Activated gamma-delta T cell (primary cell): ENCODE measurements at places on chromosomes 5 and 9.

- no peak for DNase-seq
Observed at GRCh38 chr9:35453786-35454185, 36.1 kb upstream of the RUSC2 start.

- no peak for DNase-seq
Observed at GRCh38 chr9:31321256-31321655, 1063.2 kb upstream of the ACO1 start.

- DNase-seq: no peak
Observed at GRCh38 chr9:130781569-130781968, 53.5 kb upstream of the ABL1 start.

DNA sequence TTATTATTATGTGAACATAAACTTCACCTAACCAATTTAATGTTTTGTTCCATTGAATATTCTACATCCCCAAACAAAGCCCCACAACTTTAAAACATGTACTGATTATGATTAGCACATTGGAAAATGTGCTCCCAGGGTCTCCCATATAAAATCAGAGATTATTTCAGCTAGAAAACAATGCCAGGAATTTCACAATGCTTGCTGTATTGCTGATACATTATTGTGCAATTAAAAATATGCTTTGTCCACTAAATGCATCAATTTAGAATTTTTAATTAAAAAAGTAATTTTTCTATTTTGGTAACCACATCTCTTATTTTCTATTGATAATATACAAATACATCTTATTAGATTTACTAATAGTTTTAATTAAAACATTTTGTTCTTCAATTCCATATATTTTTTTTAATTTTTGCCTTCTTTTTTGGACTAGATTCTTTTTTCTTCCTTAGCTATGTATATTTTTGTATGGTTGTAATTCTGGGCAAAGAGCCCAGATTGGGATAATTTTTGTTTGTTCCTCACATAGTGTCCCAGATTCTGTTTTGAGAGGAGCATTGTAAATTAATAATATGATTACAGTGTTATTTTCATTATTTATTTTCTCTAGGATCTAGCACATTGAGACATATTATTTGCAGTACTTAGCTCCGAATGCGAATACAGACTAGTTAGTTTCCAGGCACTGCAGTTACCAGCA is 241.5 kb upstream of the CDH18 start:
- no peak for DNase-seq

- no peak for DNase-seq
Observed at GRCh38 chr9:86396412-86396811, 42.2 kb upstream of the TUT7 start.

DNA sequence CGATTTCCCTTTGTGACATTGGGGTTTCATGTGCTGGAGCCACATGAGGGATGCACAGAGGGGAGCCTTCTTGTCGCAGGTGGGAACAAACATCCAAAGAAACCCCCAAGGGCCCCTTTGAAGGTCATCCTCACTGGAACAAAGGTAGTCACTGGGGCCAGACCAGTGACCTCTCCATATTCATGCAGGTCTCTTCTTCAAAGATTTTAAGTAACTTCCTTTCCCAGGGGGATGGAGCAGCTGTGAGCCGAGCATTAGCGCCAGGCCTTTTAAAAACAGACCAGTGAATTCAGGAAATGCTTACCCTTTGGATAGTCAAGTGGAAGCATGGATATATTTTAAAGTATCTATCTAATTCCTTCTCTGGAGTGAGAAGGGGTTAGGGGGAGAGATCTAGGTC is 33.0 kb downstream of the DAPK1 start:
- no peak for DNase-seq

DNA sequence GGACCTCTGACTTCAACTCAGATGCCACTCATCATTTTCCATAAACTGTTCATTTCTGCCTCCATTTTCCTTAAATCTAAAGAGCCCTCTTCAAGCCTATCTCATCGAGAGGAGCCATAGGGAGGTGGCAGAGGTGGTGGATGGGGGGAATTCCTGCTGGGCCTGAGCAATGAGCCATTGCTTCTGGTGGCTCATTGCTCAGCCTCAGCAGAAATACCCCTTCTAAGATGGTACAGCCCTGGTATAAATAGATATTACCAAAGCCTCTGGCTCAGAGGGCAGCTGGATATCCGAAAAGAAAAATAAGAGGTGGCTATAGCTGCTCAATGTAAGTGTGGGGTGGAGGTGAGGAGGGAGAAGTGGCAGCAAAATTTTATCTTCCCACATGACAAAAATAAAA is 313.5 kb downstream of the CAAP1 start:
- DNase-seq: no peak

GRCh38 chr9:68741704-68742332 is 36.8 kb downstream of the PIP5K1B start:
- no peak for DNase-seq

- no peak for DNase-seq
Observed at GRCh38 chr5:113336975-113337374, 97.8 kb downstream of the TSSK1B start.

GRCh38 chr9:115591584-115591984 is 473.6 kb upstream of the TNC start:
- DNase-seq: no peak
